ENCODE measurements at places on chromosomes 16 and 17.

DNA sequence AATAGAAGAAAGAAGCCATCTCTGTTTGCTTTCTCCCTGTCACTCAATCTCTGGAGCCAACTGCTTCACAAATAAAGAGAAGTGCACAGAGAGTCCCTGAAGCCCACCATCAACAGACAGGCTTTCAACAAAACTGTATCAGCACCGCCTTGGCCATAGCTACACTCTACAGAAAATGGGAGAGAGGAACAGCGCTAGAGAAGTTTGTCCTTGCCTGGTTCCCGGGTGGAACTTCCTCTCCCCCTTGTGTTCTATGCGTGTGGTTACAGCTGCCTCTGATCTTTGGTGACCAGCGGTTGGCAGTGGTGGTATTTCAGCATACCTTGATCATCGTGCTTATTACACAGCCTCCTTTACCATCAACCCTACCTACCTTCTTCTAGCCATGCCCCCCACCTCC is 91.4 kb upstream of the CCL2 start:
- peak; percentile 52 for DNase-seq

GRCh38 chr17:49518346-49519078 is 23.4 kb downstream of the NGFR start:
- DNase-seq, result no peak

GRCh38 chr17:79742589-79742918 is 11.8 kb downstream of the ENPP7 start:
- DNase-seq, result no peak

DNA sequence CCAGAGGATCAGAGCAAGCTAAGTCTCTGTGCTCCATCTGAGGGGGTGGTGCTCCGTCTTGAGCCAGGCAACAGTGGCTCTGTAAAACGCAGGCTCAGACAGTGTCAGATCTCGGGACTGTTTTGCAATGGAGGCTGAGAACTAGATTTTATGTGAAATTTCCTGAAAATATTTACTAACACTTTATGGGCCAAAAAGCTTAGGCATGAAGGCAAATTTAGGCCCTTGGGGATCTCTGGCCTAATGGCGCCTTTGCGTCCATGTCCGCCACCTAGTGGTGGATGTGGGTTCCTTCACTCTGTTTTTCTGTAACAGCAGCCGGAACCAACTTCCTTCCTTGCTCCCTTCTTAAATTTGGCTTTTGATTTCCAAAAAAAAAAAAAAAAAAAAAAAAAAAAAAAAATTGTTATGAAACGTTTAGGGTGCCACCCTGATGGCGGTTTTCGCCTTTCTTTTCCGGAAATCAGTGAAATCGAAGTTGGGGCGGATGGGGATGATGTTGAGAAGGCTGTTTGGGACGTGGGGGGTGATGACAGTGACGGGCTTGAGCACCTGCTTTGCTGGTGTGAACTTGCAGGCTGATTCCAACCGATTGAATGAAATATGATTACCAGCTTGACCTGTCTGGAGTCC is 14.0 kb upstream of the ELAC2 start:
- no peak for DNase-seq

- no peak for DNase-seq
Measured at GRCh38 chr17:1732833-1733321, 8.4 kb downstream of the WDR81 start.

DNA sequence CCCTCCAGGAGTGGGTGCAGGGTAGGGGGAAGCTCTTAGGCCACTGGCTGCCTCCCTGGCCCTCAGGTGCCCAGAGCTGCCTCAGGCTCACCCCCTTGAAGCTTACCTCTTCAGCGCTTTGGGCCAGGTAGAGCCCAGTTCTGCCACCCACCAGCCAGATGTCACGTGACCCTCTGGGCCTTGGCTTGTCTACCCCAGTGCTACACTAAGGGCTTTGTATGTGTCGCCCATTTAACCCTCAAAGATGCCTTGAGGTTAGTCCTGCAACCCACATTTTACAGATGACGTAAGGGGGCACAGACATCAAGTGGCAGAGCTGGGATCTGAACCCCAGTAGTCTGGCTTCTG is 3.4 kb downstream of the HAS3 start:
- DNase-seq, result no peak

DNA sequence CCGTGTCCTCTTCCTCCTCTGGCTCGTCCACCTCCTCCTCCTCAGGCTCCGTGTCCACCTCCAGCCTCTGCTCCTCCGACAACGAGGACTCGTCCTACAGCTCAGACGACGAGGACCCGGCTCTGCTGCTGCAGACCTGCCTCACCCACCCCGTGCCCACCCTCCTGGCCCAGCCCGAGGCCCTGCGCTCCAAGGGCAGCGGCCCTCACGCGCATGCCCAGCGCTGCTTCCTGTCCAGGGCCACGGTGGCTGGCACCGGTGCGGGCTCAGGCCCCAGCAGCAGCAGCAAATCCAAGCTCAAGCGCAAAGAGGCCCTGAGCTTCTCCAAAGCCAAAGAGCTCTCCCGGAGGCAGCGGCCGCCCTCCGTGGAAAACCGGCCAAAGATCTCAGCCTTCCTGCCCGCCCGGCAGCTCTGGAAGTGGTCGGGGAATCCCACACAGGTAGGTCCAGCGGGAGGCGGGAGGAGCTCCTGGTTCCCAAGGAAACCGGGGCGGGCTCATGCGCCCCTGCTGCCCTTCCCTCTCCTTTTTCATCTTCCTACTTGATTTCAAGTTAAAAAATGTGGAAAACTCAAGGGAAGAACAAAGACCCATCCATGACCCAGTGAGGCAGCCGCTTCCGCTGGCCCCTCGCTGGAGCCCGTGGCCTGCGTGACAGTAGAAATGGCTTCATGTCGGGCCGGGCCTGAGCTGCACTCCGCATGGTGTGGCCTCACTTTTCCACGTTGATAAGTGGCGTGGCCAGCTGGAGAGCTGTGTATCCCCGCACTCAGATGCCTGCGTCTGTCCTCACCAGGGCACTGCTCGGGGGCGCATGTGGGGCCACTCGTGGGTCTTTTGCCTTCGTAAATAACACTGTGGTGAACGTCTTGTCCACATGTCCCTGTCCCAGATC is 50.7 kb downstream of the ACTG1 start:
- no peak for DNase-seq

DNA sequence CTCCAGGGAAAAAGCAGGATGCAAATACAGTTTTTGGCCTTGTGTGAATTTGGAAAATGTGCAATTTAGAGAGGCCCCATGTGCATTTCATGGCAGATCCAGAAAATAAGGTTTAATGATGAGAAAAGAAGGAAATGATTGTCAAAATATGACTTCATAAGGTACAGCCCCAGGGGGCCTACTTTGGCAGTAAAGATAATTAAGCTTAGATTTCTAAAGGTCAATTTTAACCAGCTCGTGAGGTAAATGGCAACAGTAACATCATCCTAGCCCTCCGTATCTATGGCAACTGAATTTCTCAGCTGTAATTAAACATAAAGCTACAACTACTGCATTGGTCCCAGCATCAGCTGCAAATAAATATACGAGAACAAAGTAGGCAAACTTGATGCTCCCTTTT is 30.0 kb upstream of the PRSS54 start:
- no peak for DNase-seq

- peak; percentile 46 for DNase-seq
Measured at GRCh38 chr16:13992976-13993375, 73.0 kb downstream of the ERCC4 start.

- no peak for DNase-seq
Measured at GRCh38 chr16:6247775-6248174, 1084.9 kb upstream of the RBFOX1 start.

- DNase-seq, result no peak
Measured at GRCh38 chr17:81382851-81383250, 12.4 kb upstream of the BAHCC1 start.

- DNase-seq, result no peak
Measured at GRCh38 chr16:72428681-72429376, 256.9 kb upstream of the PMFBP1 start.

DNA sequence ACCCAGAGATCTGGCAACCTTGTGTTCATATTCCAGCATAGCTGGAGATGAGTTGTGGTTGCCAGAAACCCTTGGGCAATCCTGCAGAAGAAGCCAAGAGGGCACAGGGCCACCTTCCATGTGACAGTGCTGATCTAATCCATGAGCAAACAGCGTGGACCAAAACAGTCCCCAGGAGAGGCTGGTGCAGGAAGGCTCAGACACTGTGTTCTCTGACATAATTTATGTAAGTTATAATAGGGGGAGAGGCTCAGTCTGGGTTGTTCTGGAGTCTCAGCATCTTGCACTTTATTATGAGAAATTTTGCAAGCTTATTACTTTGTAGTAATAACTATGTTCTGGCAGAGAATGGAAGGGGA is 273.9 kb downstream of the HAPSTR1 start:
- peak; percentile 89 for DNase-seq

DNA sequence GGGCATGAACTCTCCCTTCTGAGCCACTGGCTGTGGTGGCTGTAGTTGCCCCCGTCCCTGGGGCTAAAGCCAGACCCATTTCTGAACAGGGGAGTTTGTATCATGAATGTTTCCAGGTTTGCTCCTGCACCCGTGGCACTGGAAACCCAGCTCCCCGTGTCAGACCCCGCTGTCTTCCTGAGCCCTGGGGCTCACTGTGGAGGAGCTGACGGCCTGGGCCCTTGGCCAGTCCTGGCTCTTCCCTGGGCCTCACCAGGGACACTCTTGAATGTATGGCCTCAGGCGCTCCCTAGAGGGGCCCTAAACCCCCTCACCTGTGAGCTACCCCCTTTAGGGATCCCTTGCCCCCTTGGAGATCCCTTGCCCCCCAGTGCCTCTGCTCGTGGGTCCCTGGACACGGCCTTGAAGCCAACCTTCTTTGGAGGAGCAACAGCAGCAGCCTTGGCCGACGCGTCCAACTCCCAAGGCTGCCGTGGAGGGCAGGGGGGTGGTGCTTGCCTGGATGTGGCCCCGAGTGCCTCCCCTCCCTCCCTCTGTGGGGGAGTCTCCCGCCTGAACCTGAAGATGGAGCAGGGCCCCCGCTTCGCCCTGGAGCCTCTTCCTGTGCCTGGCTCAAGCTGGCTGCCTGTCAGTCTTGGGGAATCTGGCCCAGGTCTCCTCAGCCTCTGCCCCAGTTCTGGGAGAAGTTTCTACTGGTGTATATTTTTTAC is 15.9 kb downstream of the CASKIN2 start:
- DNase-seq, result no peak

Data from vagina (tissue), 2 donors.